ENCODE measurements at places on chromosomes 2 and 18.
A peak's percentile ranks its signal among the peaks of the same experiment; 100 is the strongest.

- DNase-seq: peak; percentile 51
Observed at GRCh38 chr18:63850020-63850419, 37.5 kb upstream of the SERPINB2 start.

GRCh38 chr2:202169832-202170424 lies 68.5 kb downstream of the SUMO1 start:
- no peak for DNase-seq

- DNase-seq: no peak
Observed at GRCh38 chr2:49286045-49286444, 131.7 kb upstream of the FSHR start.

DNA sequence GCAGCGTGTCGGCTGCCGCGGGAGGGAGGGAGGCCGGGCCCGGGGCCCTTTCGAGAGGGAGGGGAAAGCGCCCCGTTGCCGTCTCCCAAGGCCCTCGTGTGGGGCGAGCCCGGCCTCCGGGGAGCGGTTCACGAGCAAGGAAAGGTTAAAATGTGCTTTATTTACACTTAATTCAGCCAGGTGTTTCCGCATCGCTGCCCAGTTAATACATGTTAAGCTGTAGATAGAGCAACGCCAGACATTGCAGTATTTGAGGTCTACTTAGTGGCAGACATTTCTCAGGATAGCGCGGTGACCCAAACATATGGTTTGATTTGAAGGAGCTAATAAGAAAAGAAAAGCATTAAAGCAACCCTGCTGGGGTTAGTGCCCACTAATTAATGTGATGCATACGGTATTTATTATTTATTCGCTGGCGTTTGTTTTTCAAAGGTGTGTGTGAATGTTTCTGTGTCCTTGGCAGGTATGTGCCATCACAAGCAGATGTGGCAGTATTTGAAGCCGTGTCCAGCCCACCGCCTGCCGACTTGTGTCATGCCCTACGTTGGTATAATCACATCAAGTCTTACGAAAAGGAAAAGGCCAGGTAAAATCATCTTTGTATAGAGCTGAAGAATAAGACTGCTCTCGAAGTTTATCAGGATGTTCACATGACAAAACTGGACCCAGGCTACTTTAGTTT lies 571 bp downstream of the EEF1B2 start:
- peak; percentile 51 for DNase-seq

DNA sequence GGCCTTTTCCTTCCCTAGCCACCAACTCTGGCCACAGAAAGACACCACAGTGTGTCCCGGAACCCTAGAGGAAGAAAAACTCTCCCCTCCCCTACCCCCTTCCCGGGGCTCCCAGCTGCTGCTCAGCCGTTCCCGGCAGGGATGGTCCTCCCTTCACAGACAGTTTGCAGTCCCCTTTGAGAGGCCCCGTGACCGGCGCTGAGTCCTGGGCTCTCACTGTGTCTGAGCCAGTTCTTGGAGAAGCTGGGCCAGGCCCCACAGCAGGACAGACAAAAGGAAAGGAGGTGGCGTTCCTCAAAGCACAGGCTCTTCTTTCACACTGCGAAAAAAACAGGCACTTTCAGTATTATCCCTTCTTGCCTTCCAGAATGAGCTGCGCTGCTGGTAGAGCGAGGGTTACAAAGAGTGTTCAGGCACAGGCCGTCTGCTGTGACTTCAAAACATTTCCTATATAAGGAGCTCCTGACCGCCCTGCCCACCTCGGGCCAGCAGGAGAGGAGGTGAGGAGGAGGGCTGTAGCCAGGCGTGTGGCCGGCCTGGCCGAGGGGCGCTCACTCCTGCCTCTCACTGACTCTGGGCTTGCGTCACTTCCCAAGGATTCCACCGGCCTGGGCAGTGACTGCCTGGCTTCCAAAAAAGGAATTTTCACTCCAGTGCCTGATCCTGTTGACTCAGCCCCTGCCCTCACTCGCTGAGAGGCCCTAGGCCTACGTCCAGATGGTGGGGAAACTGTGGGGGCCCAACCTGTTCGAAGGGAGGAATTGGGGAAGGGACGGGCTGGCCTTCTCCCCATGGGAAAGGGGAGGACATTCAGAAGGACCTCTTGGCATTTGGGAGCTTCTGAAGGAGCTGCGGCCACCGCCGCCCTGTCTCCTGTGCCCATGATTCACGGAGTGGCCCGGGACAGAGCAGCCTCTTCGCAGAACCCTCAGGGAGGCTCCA lies 24.9 kb downstream of the CIDEA start:
- no peak for DNase-seq

- no peak for DNase-seq
Observed at GRCh38 chr2:213175673-213176247, 24.3 kb upstream of the IKZF2 start.

DNA sequence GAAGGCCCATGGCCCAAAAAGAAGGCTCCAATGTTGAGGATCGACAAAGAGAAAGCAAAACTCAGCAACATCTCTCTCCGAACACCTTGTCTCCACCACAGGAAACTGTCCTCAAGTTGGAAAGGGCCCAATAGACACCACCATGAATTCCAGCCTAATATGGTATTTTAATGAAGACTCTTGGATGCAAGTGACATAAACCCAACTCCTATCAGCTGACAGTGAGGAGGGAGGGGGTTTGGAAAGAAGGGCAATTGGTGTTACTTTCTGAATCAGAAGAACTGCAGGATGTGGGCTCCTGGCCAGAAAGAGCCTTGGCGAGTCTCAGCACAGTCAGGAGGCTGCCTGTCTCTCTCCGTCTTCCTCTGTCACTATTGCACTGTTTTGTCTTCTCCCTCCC lies 40.3 kb upstream of the SIGLEC15 start:
- no peak for DNase-seq

DNA sequence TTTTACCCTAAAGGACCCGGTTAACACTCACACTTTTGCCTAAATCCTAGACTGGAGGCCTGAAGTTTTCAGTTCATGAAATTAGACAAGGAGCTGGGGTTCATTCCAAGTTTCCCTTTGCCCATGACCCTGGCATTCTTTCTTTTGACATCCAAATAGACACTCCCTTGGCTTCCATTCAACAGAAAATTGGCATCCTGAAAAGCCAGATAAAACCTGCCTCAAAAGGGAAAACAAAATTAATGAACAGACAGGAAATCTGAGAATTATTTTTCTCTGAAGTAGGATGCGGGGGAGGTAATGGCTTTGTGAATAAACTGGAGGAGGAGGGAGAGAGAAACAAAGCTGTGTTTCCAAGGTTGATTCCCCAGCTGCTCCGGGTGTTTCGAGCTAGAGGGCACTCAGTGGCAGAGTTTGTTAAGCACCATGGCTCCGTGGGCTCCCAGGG lies 41.0 kb downstream of the SPP2 start:
- peak; percentile 87 for DNase-seq

DNA sequence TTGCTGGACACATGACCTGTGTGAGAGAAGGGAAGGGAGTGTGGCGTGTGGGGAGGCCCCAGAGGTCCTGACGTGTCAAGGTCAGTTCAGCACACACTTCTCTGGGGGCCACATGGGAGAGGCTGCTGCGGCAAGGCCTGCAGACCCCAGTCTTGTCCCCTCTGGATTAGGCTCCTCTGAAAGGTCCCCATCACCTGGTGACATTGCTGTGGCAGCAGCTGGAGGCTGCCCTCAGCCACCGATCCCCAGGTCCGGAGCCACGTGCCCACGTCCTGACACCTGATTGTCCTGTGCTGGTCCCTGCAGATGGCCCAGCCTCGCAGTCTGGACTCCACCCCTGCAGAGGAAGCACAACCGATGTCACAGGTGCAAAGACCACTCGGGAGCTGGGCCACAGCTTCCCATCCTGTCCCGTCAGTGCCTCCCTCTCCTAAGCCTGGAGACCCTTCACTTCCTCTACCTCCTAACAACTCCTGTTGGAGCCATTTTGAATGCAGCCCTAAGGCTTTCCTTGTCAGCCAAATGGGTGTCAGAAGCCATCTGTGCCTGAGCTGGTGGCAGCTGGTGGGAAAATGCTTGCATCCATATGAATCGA lies 12.7 kb downstream of the TMEM177 start:
- DNase-seq: no peak

DNA sequence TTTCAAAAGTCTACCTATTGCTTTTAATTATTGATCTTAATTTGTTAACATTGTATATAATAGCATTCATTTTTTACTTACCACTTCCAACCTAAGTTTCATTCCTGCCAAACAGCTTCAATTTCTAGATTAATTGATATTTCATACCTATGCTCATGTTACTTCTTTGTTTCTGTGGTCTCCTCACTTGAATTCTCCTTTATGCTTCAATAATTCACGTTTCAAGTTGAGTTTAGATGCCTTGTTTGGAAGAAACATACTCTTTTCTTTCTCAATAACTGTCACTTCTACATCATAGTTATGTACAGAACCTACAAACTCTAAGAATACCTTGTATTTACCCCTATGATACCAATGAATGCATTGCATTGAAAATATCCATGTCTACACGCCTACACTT lies 862.2 kb upstream of the LRATD1 start:
- DNase-seq: no peak

GRCh38 chr18:12372406-12372805 lies 4.6 kb downstream of the AFG3L2 start:
- DNase-seq: no peak

DNA sequence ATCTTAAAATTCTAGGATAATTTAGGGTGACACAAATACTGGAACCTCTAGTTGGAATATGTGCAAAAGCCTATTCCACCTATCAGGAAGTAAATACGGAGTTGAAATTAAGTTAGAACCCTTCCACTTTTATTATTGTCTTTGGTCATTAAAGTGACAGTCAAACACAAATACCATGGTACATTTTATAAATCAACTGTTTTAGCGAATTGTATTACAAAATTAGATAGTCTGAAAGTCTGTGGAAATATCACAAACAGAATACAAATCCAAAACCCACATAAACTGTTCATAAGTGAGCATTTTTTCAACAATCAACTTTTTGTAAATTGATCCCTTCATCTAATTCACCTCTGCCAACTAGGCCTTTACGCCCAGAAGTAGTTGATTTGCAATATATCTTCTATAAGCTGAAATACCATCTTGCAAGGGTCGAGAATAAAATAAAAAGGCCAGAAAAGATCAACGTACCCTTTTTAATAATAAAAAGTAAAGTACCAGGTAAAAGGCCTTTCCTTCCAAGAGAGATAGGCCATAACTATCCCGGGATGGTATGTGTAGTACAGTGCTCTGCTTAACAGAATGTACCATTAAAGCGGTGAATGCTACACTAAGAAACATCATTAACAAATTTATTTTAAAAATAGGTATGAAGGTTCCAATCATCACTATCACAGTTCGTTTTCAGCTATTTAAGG lies 1.3 kb downstream of the USP34 start:
- DNase-seq: no peak

GRCh38 chr2:65320042-65320725 lies 92.6 kb downstream of the ACTR2 start:
- DNase-seq: no peak

GRCh38 chr2:175156534-175156933 lies 11.5 kb downstream of the ATF2 start:
- no peak for DNase-seq

DNA sequence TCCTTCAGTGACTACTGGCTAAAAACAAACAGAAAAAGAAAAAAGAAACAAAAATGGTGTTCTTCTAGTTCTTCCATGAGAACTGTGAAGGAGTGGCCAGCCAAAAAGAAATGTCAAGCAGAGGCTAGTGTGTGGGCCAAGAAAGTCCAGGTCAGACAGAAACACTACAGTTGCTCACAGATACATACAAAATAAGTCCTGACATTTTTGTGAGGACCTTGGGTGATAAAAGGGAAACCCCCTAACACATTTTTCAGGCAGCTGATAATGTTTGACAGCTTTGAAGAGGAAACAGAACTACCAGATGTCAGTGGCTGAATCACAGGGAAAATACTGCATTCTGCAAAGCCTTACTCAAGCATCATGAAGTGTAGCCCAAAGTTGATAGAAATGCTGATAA lies 28.1 kb downstream of the ARHGAP25 start:
- no peak for DNase-seq

DNA sequence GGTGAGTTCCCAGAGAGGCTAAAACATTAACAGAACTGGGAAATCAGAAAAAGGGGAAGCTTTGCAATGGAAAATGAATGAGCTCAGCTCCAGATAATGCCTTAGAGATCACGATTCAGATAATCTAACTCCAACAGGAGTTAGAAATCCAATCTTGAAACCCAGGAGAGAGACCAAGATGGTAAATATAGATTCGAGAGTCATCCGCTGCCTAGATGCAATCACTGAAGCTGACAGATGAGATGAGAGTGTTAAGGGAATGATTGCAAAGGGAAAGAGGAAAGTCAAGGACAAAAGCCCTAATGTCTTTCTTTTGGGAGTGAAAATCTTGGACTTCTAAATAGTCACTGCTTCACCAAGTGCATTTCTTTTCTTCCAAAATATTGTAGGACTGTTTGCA lies 722.0 kb downstream of the EPHA4 start:
- DNase-seq: no peak

- no peak for DNase-seq
Observed at GRCh38 chr2:168211664-168212163, 35.7 kb downstream of the STK39 start.

- no peak for DNase-seq
Observed at GRCh38 chr2:217360781-217361482, 501.1 kb upstream of the TNP1 start.

GRCh38 chr2:3172265-3172935 lies 205.2 kb downstream of the EIPR1 start:
- peak; percentile 32 for DNase-seq

- DNase-seq: no peak
Observed at GRCh38 chr2:1678609-1679008, 65.7 kb downstream of the PXDN start.

DNA sequence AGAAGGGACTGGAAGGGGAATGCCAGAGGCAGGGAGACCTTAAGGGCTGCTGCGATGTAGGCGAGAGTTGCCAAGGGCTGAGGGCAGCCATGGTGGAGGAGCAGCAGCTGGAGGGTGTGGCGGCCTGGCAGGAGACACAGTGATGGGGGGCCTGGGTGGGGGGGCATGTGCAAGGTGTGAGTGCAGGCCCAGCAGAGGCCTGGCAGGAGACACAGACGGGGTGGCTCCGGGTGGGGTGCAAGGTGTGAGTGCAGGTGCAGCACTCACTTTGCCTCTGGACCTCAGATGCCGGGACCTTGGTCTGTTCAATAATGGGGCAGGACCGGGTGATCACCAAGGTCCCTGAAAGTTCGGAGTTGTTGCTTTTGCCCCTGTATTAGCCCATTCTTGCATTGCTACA lies 76.2 kb upstream of the ODC1 start:
- no peak for DNase-seq

DNA sequence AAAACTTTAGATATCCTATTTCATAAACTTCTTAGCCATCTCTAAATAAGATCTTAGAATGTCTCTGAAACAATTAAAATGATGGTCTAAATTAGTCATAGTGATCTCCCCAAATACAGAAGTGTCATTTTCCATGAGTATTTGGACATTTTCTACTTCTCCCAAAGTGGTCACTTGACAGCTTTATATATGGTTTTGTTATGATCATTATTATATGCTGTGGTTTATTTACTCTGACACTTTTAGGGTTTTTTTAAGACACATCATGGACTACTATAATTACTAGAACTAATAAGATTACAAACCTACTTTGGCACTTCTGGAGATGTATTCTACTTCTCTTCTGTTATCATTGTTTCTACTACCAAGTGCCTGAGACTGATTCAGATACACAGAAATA lies 47.1 kb downstream of the SLC25A12 start:
- no peak for DNase-seq

Data from NCI-H1105 treated with DMSO at 0.1 percent for 48 hours (cell line).